ENCODE measurements at places on chromosomes 13 and 19.

DNA sequence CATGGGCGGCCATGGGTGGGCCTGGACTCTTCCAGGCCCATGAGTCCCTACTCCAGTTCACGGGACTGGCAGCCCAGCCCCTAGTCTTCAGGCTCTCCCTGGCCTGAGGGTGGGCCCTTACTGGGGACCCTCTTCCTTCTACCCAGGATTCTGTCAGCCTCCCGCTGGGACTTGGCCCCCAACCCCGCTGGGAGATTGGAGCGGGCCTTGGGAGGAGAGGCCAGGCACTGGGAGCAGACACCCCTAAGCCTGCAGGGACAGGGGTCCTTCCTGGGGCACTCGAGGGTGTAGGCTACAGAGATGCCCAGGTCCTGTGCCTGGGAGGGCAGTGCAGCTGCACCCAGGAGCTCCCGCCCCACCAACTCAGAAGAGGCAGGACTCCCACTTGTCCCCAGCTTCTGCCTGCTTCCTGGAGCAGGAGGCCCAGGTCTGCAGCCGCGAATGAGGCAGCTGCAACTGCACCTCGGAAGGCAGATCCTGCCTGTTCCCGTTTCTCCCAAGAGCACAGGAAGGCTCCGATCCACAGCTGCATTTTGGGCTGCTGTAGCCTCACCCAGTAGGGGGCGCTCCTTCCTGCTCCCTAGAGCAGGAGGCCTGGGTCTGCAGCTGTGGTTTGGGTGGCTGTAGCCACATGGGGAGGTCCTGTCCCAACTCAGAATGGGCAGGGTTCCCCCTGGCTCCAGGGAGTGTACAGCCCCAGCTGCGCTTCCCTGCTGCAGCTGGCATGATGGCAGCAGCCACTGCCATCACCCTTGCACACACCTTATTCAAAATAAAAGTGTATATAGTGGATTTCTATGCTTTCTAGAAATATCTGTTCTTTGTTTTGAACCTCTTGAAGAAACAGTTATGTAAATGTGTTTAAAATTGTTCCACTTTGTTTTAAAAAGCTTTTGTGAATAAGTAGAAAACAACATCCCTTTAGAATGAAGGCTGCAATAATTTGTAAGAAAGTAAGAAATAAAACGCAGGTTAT, 46.8 kb downstream of the TEX26 start:
- DNase-seq: no peak

- DNase-seq: peak; percentile 83
Observed at GRCh38 chr19:44807162-44807561, 1.7 kb upstream of the BCAM start.

- DNase-seq: peak; percentile 70
Observed at GRCh38 chr13:100106705-100107104, 17.8 kb downstream of the PCCA start.

DNA sequence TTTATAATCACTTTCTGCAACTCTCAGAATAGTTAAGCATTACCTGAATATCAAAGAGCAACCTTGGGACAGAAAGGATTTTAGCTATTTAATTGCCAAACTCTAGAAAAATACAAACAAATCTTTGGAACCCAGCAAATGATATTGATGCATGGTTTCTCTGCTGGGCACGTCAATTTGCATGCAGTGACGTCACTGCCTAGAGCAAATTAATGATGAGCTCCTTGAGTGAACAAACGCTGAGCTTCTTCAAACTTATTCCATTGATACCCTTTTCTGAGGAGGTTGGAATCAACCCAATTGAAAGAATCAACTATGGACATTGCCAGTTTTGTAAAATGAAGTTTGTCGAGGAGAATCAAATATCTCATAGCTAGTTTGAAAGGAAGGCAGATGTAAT, 259.9 kb upstream of the SOX21 start:
- no peak for DNase-seq

DNA sequence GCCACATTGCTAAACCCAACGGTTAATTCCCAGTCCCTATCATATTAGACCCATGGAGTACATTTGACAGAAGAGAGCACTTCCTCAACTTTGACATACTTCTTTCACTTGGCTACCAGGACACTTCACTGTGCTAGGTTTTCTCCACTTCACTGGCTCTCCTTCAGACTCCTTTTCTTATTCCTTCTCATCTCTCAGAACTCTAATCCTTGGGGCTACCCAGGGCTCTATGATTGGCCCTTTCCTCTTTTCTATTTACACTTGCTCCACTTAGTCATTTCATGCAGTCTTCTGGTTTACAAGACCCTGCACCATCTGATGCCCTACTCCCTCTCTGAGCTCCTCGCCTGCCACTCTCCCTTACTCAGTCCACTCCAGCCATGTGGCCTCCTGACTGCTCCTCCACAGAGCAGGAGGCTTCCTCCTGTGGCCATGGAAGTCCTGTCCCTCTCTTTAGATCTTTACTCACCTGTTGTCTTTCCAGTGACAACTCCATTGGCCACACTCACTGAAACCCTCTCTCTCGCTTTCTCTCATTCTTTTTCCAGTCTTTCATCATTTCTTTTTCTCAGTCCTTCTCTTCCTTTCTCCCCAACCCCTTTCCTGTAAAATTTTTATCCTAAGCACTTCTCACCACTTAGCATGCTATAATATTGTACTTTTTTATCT, 90.4 kb downstream of the TBC1D4 start:
- no peak for DNase-seq

GRCh38 chr19:19948800-19949199, 48.1 kb downstream of the ZNF93 start:
- no peak for DNase-seq

GRCh38 chr19:48596679-48597465, 9.7 kb upstream of the SPACA4 start:
- no peak for DNase-seq

- DNase-seq: no peak
Observed at GRCh38 chr19:15161028-15161984, 39.5 kb downstream of the NOTCH3 start.

GRCh38 chr13:73521985-73522524, 463.2 kb downstream of the KLF5 start:
- DNase-seq: no peak

GRCh38 chr19:366205-366783, 21.7 kb upstream of the MIER2 start:
- DNase-seq: no peak

- peak; percentile 12 for DNase-seq
Observed at GRCh38 chr13:94192431-94192975, 287.0 kb downstream of the DCT start.

GRCh38 chr13:101384929-101385328, 31.4 kb downstream of the NALCN start:
- no peak for DNase-seq

DNA sequence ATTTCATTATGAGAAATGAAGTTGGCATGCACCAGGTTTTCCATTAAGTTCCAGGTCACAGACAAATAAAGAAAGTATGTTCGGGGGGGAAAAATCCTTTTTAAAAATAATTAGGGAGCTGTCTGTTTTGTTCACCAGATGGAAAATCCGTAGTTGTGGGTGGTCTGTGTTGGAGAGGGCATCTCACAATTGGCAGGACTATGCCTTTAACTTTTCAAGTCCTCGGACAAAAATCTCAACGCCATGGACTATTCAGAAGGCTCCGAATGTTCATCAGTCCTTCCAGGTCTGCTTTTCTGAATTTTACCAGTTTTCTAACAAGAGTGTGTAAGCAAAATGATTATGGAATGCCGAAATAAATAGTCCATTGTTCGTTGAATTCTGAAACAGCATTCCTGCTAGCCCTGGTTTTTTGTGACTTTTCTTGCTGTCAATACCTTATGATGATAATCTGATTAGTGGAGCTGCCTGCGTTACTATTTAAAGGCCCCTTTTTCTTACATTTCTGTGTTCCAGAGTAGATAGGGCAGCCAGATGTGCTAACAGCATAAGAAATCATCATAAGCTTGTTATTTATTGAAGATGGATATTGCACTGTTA, 146.9 kb downstream of the TM9SF2 start:
- no peak for DNase-seq

- no peak for DNase-seq
Observed at GRCh38 chr13:32010136-32010535, 21.4 kb upstream of the FRY start.

GRCh38 chr13:25678398-25678797, 306.6 kb downstream of the ATP8A2 start:
- no peak for DNase-seq

- DNase-seq: no peak
Observed at GRCh38 chr19:14606627-14607026, 23.7 kb downstream of the CLEC17A start.

DNA sequence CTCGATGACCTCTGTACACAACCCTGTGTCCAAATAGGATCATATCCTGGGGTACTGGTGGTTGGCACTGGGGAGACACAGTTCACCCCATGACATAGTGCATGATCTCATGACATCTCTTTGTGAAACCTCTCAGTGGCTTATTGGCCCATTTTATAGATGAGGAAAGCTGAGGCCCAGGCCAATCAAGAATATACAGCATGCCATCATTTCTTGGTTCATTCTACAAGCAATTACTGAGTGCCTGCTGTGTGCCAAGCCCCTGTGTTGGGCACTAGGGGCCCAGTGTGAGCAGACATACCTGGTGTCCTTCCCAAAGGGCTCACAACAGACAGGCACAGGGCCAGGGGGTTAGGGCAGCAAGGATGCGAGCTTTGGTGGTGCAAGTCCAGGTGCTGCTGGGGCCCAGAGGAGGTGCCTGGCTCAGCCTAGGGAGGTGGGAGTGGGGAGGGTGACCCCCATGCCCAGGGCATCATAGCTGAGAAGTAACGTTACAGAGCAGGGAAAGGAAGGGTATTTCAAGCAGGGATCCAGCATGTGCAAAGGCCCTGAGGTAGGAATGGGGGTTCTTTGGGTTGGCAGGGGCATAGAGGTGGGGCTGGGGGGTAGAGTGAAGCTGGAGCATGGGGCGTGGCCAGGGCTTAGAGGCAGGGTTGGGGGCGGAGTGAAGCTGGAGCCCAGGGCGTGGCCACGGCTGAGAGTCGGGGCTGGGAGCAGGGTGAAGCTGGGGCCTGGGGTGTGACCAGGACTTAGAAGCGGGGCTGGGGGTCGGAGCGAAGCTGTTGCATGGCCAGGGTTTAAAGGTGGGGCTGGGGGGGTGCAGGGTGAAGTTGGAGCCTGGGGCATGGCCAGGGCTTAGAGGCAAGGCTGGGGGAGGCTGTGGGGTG, 20.7 kb downstream of the COLGALT1 start:
- no peak for DNase-seq

DNA sequence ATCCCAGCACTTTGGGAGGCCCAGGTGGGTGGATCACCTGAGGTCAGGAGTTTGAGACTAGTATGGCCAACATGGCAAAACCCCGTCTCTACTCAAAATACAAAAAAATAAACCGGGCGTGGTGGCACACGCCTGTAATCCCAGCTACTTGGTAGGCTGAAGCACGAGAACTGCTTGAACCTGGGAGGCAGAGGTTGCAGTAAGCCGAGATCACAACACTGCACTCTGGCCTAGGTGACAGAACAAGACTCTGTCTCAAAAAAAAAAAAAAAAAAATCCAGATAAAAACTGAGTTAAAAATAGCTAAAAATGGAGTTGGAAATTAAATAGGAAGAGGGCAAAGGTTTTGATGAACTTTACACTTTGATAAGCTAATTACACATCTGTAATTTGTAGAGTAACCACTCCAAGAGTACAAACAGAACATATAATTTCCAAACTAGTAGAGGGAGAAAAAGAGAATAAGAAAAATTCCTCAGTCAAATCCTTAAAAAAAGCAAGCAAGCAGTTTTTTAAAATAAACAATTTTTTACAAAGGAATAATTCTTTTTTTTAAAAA, 10.3 kb downstream of the TGDS start:
- DNase-seq: no peak

GRCh38 chr19:46698395-46699321, 18.3 kb downstream of the PRKD2 start:
- DNase-seq: no peak

DNA sequence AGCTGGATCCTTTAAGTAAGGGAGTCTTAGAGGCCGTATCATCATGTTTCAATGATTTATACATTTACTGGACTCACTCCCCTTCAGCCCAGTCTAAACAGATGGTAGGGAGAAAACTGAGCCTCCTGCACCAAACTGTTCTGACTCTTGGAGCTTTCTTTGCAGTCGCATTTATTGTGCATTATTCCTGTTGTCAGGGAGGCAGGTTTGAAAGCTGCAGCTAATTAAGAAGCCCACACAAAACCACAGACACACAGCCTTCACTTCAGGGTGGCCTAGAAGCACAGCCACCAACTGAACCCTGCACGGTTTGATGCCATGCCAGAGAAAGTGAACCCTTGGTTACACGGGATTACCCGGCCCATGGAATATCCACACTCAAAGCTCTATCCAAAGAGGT, 911.0 kb downstream of the UQCRFS1 start:
- DNase-seq: no peak

GRCh38 chr13:100980171-100980570, 305.6 kb upstream of the TMTC4 start:
- DNase-seq: no peak

DNA sequence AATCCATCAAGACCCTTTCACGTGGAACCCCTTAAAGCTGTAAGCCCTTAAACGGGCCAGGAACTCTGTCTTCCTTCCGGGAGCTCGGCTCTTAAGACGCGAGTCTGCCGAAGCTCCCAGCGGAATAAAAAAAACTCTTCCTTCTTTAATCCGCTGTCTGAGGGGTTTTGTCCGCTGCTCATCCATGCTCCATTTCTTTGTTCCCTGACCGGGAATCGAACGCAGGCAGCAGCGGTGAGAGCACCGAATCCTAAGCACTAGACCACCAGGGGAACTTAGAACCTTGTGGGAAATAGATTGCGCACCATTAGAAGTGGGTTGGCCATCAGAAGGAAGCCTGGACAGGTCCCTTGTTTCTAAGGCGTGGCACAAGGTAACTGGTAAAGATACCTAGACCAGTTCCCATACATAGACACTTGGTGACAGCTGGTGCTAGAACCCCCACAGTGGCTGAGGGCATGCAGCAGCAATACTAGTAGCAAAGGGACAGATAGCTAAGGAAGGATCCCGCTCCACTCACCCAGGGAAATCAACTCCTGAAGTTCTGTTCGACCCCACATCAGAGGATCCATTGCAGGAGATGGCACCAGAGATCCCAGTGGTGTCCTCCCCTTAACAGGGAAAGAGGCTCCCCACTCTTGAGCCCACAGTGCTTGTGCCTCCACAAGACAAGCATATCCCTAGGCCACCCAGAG, 1.5 kb upstream of the RGCC start:
- DNase-seq: no peak

DNA sequence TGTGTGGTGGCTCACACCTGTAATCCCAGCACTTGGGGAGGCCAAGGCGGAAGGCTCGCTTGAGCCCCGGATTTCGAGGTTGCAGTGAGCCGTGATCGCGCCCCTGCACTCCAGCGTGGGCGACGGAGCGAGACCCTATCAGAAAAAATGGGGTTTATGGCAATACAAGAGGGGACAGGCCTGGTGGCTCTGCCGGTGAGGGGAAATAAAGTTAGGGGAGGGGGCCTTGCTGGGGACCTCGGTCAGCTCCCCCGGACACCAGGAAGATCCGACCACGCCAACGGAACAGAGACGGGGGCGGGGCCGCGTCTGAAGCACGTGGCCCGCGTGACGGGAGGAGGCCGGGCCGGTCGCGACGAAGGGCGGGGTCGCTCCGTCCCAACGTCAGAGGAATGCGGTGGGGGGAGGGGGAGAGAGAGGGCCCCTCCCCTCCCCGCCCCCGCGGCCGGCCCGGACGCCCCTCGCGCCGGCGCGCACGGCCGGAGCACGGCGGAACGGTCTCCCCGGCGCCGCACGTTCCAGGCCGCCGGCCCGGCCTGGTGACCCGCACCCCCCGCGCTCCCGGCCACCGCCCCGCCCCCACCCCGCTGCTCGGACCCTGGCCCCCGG, 1.9 kb upstream of the HNRNPL start:
- peak; percentile 87 for DNase-seq

- DNase-seq: no peak
Observed at GRCh38 chr13:75180805-75181455, 301.0 kb downstream of the TBC1D4 start.

All from mammary epithelial cell (primary cell).